ENCODE measurements at places on chromosomes 5 and 9.

- DNase-seq = no peak
Measured at GRCh38 chr9:86549401-86549811, 195.2 kb upstream of the TUT7 start.

DNA sequence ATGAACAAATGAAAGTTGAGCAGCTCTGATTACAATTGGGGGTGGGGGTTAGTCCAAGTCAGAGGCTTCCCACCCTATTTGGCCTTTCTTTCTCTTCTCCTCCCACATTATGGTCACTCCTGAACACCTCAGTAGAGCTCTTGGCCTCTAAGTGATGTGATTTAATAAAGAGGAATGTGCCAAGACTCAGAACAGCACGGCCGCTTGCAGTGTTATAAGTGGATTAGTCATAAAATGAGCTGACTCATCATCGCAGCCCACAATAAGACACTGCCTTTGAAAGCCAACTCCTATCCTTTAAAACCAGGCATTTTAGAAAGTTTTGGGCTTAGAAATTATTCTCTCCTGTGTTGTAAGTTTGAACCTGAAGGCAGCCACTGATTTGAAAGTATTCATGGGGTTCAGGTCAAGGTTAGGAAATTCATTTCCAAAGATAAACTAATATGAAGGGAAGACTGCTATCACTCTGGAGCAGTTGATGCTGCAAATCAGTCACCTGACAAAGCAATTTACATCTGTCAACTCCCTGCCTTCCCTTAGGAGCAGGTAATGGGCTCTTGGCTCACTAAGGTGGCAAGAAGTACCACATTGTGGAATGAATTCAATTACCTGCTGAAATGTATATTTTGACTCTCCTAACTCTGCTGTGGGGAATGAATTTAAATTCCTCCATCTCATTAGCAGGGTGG lies 283.6 kb upstream of the NMUR2 start:
- DNase-seq = no peak

DNA sequence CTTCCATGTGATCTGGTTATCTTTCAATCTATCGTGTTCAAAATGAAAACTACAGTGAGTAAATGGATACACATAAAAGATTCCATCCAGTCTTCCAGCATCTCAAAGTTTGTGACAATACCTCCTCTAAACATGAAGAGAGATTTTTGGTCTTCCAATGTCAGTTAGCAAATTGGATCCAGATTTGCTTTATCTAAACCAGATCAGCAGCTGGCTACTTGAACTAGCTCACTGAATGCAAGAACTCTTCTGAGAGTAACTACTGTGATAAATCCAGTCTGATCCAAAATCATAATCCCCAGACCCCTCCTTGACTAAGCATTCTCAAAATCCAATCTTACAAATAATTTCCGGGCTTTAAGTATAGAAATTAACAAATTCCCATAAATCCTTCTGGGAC lies 2177.9 kb upstream of the C9orf72 start:
- no peak for DNase-seq

- no peak for DNase-seq
Measured at GRCh38 chr9:14318361-14318760, 4.4 kb upstream of the NFIB start.

DNA sequence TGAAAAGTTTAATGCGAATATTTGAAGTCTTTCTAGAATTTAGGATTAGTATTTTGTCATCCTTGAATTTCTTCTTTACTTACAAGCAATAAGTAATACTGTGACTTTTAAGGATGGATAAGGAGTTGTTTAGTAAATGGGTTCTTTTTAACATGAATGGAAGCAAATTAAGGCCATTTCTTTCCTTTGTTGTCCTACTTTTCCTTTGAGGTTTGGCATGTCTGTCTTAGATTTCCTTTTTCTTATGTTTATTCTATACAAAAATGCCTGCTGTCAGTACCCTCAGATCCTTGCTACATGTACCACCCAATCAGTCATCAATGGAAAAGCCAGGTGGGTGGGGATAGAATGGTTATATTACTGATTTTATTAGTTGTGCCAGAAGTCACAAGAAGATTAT lies 10.2 kb downstream of the STX17 start:
- DNase-seq = no peak

- DNase-seq = no peak
Measured at GRCh38 chr5:175655411-175655810, 2.5 kb upstream of the HRH2 start.

- no peak for DNase-seq
Measured at GRCh38 chr9:69647804-69648203, 24.4 kb downstream of the APBA1 start.
